Hippocampal formation (tissue), 2 donors: ENCODE measurements at places on chromosomes 11 and 22.

- DNase-seq, result no peak
Measured at GRCh38 chr11:114673661-114674060, 4.7 kb upstream of the NXPE2 start.

GRCh38 chr11:102079625-102080024 lies 30.6 kb upstream of the YAP1 start:
- no peak for DNase-seq

DNA sequence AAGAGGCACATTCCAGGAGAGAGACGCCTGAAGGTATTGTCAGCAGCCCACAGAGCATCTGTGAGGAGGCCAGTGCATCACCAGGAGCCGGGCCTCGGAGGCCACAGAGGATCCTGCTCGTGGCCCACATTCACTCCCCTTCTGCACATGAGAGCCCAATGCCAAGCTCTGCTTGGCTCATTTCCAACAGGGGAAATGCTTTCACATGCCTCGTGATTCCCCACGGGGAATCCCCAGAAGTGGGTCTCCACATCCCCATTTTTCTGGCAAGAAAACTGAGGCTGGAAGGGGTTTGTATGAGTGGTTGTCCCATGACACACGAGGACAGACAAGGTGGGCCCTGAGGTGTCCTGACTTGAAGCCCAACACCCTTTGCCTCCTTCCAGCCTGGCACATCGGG lies 34.4 kb downstream of the TP53I11 start:
- DNase-seq, result no peak

DNA sequence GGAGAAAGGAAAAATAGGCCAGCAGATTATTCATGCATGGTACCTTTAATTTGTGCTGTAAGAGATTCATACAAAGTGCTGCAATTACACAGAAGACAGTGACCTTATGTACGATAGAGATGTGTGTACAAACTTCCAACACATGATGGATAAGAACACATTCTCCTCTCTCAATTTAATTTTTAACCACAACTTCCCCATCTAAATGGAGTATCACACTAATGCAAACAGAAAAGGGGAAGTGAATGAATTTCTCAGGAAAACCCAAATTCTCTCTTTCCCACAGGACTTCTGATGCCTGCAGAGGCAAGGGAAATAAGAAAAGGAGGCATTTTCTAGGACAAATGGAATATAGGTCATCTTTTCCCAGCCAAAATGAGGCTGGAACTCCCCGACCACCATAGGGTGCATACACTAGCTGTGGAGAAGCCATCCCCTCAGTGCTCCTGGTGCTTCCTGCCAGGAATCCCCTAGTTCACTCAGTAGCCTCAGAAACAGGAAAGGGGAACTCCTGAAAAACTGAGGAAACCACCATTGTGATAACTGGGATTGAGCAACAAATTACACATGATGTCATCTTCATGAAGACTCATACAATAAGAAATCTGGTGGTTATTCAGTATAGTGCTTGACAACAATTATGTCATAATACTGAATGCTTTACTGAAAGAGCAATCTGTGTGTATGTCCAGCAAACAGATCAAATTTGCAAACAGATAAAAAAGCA lies 22.4 kb downstream of the MMP10 start:
- no peak for DNase-seq

GRCh38 chr22:28629420-28630176 lies 50.0 kb downstream of the TTC28 start:
- no peak for DNase-seq

DNA sequence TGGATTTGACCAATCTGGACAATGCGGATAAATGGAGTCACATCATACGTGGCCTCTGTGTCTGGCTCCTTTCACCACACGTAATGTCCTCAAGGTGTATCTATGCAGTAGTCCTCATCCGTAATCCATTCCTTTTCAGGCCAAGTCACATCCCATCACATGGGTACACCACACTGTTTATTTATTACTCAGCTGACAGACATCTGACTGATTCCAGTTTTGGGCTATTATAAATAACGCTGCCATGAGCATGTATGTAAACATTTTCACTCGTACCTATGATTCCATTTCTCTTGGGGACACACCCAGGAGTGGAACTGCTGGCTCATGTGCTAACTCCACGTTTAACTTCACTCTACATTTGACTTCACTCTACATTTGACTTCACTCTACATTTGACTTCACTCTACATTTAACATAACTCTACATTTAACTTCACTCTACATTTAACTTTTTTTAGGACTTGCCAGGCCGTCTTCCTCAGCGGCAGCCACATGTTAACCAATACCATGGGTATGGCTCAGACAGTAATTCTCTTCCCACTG lies 52.1 kb downstream of the SHANK2 start:
- DNase-seq, result no peak

DNA sequence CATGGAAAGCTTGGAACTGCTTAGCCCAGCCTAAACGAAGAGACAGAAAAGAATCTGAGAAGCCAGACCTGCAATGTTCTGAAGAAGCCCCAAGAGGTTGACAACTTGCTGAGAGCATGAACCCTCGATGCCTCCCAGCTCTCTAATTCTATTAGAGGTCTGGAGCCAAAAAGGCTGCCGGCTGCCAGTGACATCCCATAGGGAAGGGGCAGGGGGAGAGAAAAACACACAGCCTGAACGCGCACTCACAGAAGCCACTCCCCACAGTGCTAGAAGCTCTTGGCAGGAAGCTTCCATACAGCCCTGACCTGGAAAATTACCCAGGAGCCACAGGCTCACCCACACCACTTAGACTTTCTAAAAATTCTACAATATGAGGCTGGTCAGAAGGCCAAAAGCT lies 18.3 kb downstream of the POLDIP3 start:
- DNase-seq, result no peak

- no peak for DNase-seq
Measured at GRCh38 chr11:110715541-110715940, 3.3 kb upstream of the ARHGAP20 start.

- no peak for DNase-seq
Measured at GRCh38 chr22:19733755-19734154, 10.4 kb downstream of the GP1BB start.

DNA sequence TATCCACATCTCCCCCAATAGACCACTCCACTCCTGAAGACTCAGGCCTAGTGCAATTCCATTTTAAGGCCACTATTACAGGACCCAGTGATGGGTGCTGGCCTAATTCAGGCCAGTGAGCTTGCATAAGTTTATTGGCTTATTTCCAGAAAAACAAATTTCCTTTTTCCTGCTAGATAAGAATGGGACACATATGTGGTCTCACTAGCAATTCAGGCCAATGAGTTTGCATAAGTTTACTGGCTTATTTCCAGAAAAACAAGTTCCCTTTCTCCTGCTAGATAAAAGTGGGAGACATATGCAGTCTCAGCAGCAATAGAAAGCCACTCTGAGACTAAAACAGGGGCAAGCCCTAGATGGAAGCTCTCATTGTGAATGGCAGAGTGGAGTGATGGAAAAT lies 22.4 kb downstream of the ADM start:
- DNase-seq, result no peak

- DNase-seq, result no peak
Measured at GRCh38 chr11:45022294-45023064, 71.8 kb upstream of the TP53I11 start.

DNA sequence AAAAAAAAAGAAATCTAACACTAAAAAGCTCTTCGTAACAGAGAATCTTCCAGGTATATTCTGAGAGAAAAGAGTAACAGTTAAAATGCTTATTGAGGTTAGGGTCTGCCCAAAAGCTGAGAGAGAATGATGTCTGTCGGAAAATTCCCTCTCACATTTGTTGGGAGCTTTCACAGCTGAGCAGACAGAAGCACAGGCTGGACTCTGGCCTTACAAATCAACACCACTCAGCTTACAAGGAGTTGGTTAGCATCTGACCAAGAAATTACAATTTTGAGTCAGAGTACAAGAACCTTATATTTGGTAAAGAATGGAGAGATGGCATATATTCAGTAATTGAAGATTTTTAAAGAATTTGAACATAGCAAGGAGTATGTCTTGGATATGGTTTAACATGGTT lies 1561.0 kb upstream of the RAG2 start:
- DNase-seq, result no peak

DNA sequence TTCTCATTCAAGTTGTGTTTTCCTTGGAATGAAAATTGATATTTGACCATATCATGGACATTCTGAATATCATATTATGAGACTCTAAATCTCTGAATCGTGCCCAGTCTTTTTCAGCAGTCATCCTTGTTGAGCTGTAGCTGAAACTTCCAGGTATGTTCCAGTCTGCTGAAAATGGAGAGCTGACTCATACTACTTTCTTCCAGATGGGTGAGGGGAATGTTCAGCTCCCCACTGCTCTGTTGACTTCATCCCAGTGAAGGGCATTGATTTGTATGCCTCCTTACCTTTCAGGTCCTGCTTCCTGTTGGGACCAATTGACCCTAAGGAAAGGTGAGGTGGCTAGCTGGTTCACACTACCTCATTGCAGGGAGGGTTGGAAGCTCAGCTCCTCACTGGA lies 3.5 kb downstream of the OR5P2 start:
- DNase-seq, result no peak

DNA sequence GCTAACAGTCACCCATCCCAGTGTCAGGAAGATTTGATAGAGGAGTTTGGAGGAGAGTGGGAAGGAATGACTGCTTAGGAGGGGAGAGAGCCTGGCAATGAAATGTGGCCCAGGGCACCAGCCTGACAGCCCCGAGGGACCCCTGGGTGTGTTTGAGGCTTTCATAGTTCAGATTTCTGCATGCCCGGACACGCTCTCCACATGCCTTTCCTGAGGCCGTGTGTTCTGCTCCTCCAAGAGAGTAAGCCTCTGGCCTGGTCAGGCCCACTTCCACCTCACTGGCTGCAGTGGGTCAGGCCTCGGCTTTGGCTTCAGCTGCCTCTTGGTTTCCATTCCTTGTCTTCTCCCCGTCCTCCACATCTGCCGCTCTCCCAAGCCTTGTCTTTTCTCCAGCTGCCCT lies 78.4 kb downstream of the C22orf31 start:
- no peak for DNase-seq

GRCh38 chr11:110645253-110645652 lies 67.0 kb downstream of the ARHGAP20 start:
- DNase-seq, result no peak

GRCh38 chr11:103349595-103349994 lies 240.4 kb downstream of the DYNC2H1 start:
- DNase-seq, result no peak

GRCh38 chr11:61111786-61112517 lies 9.7 kb downstream of the CD5 start:
- no peak for DNase-seq

DNA sequence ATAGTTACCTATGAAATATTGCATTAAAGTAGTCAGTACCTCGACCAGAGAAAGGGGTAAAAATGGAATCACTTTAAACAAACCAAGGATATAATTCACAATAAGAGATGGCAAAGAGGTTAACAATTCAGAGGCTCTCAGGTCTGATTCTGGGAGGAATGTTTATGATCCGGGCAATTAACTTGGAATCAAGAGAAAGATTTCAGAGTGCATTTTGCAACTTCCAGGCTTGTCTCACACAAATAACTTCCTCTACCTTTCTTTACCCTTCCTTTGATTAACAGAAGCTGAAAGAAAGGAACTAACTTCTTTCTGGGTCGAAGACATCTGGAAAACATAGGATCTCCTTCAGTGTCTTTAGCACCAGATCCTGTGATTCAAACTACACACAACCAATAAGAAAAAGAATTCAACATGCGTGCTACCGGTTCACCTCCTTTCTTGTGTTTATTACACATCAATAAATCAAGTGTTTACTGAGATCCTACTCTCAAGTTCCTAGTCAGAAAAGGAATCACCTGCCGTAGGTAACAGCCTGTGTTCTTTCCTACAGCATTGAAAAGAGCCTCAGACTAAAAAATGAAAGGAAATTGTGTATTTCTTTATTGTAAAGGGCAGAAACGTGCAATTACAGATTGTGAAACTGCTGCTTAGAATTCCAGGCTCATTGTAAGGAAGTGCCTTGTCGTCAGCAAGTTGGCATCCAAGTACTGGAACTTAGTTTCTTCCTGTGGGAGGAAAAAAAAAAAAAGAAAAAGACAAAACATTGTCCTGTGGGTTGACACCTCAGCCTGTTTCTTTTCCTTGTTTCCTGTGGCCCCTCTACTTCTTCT lies 29.5 kb downstream of the CARD18 start:
- no peak for DNase-seq

DNA sequence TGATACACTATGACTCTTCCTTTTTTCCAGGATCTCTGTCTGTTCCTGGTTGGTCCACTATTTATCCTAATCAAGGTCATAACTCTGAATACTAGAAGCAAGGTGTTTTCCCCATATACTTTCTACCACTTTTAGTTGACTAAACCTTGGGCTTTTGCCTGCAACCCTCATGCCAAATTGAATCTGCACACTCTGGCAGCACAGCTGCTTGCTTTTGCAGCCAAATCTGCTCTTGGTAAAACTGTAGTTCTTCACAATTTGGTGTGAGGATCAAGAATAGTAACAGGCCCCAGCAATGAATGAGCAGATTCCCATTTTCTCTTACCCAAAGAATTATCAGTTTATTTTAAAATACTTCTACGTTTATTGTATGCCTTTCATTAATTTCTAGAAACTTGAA lies 586.5 kb upstream of the CNTN5 start:
- DNase-seq, result no peak

DNA sequence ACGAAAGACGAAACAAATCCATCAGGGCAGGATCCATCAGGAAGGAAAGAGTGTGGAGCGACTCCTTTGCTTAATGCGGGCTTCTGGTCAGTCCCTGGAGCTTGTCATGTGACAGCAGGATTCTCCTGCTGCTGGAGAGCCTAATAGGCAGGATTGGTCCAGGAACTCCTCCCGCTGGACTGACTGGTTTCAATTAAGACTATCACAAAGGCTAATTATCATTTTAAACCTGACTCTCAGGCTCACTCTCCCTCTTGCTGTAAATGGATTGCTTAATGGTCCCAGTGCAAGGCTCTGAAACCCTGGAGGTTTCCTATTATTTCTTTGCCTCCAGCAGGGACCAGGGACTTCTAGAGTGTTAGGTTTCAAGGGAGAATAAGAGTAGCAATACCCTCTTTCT lies 493.8 kb downstream of the NTM start:
- DNase-seq, result no peak

DNA sequence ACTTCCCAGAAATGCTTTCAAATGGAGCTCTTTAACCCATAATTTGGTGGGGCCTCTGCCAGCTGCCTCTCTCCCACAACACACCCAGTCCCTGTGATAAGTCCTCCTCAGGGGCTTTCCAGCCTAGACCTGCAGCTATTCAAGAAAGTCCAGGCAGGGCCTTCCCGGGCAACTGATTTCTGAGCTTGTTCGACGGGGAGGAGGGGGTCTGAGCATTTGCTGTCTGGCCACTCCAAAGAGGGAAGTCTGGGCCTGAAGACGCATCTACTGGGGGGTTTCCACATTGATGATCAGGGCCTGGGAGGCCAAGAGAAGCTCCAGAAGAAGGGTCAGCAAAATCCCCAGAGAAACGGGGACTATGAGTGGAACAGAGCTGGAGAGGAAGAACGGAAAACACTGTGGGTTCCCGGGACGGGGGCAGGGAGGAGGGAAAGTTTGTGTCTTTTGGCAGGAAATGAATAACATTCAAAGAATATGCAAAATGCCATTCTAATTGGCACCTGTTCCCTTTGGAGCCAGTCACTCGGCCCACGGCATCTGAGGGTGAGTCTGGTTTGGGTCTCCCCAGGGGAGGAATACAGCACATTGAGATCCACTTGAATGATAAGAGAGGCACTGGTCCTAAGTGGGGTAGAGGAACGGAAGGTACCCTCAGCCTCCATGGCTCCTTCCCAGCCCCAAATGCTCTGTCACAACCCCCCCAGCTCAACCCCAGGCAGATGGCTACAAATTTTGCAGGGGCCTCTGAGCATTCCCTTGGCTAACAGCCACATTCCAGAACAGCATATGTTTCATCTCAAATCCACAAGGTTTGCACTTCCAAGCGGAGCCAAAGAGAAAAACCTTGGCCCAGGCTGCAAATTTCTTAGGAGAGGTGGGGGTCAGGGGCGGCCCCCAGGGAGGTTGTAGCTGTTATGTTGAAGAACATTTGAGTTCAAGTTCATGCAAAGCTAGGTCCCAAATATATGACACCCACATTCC lies 72.0 kb downstream of the RPUSD4 start:
- no peak for DNase-seq
